Progenitor cell of endocrine pancreas (in vitro differentiated cells): ENCODE measurements at places on chromosomes 4 and X.

GRCh38 chr4:88059766-88060165 lies 52.3 kb downstream of the PKD2 start:
- DNase-seq = no peak

DNA sequence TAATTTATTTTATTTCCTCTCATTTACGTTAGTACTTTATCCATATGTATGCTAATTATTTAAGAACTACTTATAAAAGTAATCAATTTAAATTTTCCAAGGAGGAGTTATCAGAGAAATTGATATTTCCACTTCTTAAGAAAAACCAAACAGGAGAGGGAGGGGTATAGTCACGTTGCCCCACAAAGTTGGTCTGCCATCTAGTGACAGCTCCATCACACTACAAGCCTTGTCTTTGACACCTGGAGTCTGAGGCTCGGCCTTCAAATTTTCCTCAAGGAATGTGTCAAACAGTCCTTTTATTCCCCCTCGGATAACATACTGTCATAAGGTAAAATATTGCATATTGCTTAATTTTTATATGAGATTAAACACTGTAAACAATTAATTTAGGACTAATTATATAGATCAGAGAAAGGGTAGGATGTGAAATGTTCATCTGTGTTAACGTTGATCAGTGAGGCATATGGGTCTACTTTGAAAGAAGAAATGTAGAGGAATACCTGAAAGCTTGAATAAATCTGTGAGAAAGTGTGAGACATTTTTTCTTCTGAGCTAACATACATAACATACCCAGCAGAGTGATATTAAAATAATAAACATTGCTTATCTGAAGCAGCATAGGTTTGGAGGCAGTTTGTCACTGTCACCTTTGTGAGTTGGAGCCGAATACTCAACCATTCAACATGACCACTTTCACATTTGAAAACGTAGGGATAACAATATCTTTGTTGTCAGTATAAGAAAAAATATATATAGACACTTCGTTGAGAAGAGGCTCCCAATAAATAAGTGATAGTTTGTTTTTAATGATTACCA lies 114.4 kb downstream of the GLRA3 start:
- DNase-seq = peak; percentile 10

DNA sequence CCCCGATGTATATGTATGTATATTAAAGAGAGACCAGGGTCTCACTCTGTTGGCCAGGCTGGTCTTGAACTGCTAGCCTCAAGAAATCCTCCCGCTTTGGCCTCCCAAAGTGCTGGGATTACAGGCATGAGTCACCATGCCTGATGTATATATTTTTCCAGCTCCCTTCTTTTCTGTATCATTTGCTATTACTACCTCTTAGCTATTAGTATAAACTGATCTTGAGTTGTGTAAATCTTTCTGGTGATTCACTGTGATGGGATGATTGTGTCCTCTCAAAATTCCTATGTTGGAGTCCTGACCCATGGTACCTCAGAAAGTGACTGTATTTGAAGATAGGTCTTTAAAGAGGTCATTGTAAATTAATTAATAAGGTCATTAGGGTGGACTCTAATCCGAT lies 53.1 kb downstream of the HPRT1 start:
- DNase-seq = no peak

- no peak for DNase-seq
Measured at GRCh38 chr4:184313058-184313581, 95.4 kb upstream of the ENPP6 start.

- no peak for DNase-seq
Measured at GRCh38 chrX:55713631-55714030, 3.9 kb upstream of the RRAGB start.

- DNase-seq = no peak
Measured at GRCh38 chrX:45598861-45599260, 398.2 kb upstream of the DIPK2B start.

DNA sequence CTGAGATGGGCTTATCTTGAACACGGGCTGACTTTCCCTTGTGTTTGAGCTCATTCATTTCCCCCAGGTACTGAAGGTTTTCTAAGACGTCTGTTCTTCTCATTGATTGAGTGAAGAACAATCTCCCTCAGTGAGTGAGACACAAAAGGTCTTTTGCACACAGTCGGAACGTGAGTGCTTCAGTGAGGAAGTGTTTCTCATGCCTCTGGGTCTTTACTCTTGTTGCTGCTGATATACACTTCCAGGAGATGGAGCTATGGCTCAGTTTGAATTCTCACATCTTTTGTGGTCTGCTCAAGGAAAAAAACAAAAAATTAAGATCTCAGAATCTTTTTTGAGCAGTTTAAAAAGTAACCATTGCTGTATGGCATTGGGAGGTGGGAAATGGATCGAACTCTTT lies 981.9 kb upstream of the TENM3 start:
- DNase-seq = no peak

- DNase-seq = no peak
Measured at GRCh38 chr4:185640811-185641675, 105.7 kb upstream of the PDLIM3 start.

DNA sequence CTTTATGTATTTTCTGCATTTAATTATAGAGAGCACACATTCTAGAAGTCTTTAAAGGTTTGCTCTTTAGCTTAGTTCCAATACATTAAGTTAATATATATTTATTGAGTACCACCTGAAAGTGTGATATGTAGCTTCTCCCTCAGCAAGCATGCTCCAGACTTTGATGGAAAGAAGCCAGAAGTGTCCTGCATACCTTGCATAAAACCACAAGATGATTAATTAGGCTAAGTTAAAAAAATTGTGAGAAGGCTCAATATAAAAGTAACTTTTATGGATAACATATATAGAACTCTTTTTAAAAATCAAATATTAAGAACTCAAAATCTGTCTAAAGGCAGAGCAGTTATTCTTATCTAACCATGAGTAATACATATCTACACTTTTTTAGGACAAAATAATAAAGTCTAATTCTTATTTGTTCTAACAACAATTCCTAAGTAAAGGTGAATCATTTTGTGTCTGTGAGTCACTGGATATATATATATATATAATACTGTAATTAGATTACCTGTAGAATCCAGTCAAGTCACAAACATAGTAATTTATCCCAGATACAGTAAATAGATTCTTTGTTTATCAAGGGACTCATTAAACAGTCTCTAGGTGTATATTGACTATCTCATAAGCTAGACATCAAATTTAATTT lies 51.2 kb downstream of the INTS12 start:
- no peak for DNase-seq

DNA sequence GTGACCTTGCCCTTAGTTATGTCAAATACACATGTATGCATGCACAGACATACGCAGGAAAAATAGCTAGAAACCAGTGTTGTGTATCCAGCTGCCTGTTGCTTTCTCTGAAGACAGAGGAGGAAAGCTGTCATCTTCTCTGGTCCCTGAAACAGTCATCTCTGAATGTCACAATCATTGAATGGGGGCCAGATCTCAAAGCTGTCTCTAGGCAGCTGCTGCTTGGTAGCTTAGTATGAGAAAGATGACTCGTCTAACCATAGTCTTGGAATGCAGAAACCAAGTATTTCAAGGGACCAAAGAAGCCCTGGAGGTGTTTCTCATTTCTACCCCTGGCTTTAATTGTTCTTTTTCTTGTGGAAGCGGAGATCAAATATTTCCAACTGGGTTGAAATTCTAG lies 4.0 kb downstream of the GRIA3 start:
- no peak for DNase-seq

- DNase-seq = no peak
Measured at GRCh38 chr4:123649250-123649644, 252.7 kb downstream of the SPRY1 start.

- no peak for DNase-seq
Measured at GRCh38 chr4:38665551-38666411, 1.8 kb downstream of the KLF3 start.

DNA sequence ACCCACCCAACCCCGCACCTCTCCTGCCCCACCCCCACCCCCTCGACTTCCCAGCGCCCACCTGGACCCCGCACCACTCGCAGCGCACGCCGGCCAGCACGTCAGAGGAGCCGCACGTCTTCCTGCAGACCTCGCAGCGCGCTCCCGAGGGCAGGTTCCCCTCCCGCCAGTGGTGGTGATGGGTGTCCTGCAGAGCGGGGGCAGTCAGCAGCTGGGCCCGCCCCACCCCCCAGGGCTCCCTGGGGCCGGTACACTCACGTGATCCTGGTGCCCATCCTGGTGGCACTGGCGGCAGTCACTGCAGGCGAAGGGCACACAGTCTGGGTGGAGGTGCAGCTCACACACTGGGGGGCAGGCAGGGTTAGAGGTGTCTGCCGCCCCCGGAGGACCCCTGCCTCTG lies 5.1 kb downstream of the DGKQ start:
- DNase-seq = no peak

DNA sequence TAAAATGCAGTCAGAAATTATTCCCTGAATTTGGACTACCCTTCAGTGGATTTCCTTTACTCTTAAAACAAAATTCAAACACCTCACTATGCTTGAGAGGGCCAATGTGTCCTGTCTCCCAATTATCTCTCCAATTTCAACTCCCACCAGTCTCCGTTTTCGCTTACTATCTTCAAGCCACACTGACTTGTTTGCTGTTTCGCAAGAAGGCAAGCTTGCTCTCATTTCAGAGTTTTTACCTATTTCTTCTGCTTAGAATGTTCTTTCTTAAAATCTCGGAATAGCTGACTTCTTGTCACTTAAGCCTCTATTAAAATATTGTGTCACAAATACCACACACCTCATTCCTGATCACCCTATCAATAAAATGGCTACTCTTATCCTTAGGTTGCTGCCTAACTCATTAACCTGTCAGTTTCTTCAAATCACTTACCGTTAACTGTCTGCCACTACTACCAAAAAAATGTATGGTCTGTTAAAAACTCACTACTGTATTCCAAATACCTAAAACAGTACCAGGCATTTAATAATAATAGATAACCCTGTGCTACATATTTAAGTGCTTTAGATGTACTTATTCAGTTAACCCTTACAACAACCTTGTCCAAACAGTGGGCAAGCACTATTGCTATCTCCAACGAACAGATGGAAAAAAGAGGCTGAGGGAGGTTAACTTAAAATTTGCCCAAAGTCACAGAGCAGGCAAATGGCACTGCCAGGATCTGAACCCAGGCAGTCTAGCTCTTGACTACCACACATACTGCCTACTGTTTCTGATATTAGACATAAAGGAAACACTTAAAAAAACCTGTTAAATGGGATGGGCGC lies 2.9 kb downstream of the UBA6 start:
- no peak for DNase-seq

GRCh38 chr4:172986114-172986513 lies 182.5 kb upstream of the GALNT7 start:
- DNase-seq = no peak

DNA sequence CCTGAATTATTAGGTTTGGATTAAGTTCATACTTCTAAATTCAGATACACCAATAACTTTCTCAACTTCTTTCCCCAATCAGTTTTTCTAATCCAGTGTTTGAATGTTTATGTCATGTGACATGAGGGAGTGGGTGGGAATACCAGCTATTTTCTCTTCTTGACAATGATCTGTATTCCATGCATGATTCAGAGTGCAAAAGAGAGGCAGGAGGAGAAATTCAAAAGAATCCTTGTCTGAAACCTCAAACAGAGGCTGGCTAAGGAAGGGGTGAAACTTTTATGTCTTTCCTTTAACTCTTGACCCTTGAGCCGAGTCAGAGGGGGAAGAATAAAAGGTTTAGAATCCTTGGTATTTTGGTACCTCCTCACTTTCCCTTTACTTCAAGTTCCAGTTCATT lies 544.7 kb downstream of the SPRY1 start:
- no peak for DNase-seq

DNA sequence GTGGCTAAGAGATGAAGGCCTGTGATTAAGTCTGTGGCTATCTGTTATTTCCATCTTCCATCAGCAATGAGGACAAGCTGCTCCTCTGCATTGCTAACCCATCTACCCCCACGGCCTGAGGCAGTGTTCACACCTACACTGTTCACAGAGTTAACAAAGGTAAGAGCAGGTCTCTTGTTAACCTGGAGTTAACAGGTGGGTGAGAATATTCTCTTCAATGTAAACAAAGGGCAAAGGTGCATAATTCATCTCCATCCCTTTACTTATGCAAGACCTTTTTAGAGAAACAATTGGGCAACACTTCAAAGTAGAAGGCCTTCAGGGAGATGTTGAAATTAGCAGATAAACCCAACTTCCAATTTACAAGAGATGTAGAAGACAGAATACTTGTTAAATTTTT lies 2.8 kb downstream of the SLC35A2 start:
- DNase-seq = no peak

DNA sequence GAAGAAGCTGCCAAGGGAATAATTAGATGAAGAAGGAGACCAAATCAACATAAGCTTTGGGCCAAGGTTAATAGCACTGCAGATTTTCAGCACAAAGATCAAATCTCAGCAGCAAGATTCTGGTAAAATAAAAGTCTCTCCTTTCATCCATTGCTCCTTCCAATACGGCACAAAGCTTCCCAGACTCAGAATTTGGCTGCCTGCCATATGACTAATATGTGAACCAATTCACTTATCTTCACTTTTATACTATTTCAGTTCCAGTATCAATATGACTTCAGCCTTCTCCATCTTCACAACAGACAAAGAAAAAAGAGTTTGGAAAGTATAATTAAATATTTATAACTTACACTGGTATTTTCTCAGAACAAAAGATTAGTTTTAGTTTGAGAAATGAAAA lies 978.3 kb upstream of the GRID2 start:
- no peak for DNase-seq

- DNase-seq = no peak
Measured at GRCh38 chr4:173777921-173778320, 247.9 kb upstream of the HAND2 start.

- no peak for DNase-seq
Measured at GRCh38 chrX:72208126-72208800, 26.7 kb downstream of the PIN4 start.

- DNase-seq = no peak
Measured at GRCh38 chrX:10401239-10401638, 219.1 kb downstream of the MID1 start.

GRCh38 chr4:162911349-162911748 lies 255.3 kb downstream of the NAF1 start:
- no peak for DNase-seq

DNA sequence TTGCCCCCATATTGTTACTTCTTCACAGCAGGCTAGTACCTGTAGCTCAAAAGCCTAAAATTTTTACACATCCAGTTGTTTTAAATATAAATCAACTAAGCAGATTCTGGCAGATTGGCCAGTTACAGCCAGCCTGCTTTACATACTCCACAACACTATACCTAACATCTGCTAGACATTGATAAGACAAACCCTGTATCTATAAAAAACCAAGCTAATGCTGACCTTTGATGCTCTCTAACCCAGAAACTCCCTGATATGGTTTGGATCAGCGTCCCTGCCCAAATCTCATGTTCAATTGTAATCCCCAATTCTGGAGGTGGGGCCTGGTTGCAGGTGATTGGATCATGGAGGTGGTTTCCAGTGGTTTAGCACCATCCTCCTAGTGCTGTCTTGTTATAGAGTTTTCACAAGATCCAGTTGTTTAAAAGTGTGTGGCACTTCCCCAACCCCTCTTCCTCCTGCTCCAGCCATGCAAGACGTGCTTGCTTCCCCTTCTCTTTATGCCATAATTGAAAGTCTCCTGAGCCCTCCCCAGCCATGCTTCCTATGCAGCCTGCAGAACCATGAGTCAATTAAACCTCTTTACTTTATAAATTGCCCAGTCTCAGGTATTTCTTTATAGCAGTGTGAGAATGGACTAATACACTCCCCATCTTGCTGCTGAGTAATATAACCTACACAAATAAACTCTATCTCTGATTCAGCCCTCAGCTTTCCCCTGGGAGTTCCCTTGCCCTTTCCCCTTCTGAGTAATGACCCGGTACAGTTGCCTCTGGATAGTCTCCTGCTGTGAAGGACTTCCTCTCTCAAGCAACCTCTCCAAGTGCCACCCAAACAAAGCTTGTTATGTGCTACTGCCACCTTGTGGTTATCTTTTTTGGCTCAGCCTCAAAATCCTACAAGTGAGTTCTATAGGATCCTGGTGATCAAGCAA lies 39.6 kb downstream of the ZCCHC13 start:
- peak; percentile 20 for DNase-seq
